Stimulated activated CD4-positive, alpha-beta T cell treated with anti-CD3 and anti-CD28 coated beads, Interleukin-4, amount 100 ng/mL, for 1 hour (primary cell): ENCODE measurements at places on chromosomes 13 and 19.

- no peak for DNase-seq
Measured at GRCh38 chr13:74062933-74063332, 71.3 kb downstream of the KLF12 start.

DNA sequence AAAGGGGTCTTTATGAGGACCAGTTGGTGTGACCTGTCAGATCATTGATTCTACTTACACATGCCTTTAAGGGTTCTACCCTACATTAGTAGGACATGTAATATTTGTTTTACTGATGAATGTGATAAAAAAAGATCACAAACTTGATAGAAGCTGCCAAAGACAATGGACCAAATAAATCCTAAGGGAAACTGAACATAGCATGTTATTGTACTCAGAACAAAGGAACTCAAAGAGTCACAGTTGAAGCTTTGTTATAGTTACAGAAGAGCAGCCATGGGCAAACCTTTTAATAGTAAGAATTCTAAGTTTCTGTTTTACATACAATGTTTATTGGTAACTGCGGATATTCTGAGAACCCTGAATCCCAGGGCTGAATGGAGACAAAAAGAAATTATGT, 780.1 kb downstream of the SLITRK6 start:
- no peak for DNase-seq

DNA sequence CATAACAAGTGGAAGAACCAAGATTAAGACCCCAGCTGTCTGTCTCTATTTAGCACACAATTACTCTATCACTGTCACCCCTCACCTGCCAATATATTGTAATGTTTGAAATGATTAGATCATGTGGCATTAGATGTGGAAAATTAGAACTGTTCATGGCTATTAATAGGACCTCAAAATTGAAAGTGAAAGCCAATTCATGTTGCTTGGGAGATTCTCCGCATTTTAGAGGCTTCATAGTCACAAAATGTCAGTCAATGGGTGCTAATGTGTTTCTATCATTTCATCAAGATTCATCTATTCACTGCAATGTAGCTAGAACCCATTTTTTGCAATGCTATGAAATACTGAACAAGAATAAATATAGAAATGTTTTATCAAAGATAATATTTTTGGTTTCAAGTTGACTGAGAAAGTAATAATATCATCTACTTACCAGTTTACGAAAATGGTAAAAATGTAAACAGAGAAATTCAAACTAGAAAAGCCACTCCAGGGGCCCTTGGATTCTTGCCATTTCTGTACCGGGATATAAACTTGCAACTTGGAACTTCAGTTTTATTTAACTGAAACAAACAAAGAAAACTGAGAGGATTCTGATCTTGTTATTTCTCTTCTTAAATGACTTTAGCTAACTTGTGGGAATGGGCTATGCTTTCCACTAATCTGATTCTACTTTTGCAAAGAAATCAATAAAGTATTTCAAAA, 388.6 kb downstream of the DCT start:
- DNase-seq, result no peak

- peak; percentile 66 for DNase-seq
Measured at GRCh38 chr19:48290771-48291488, 21.0 kb downstream of the ZNF114 start.

DNA sequence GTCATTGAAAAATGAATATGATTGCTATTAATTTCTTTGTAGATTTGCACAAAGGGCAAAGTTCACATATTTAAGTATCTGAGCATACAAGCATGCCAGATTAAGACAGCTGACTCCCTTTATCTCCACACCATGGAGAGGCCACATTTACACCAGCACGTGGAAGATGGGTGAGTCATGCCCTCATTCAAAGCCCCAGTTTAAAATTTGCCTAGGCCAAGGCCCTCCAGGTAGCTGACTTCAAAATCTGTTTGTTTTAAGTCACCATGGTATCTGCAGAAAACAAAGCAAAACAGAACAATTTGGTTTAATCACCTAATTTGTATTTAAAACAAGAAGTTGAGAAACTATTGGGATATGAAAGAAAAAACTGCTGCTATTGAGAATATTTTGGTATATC, 109.2 kb downstream of the ESD start:
- no peak for DNase-seq

DNA sequence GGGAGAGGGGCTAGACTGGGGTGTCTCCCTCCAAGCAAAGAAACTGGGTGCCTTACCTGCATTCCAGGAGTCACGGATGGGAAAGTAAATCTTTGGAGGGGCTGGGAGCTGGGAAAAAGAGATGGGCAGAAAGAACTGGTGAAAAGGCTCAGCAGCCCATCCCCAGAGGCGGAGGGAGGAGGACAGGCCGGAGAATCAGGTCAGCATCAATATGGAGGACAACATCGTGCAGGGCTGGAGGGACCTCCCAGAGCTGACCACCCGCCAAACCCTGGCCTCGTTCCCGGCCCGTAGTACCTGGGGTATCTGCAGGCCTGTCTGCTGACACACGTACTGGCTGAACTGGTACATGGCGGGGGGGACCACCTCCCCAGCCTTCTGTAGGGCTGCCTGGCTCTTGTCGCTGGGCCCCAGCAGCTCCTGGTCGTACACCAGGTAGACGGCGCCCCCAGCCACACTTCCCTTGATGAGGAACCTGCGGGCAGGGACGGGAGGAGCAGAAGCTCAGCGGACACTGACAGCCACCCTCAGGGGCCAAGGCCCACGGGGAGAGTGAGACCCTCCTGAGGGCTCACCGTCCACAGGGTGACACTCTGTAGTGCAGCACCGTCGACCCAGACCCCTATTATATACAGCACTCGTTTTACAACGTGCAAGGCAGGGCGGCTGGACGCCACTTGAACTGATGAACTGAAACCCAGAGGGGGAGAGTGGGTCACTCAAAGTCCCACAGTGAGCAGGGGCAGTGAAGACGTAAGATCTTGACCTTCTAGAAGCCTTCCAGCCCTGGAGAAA, 830 bp downstream of the MICOS13 start:
- no peak for DNase-seq

- no peak for DNase-seq
Measured at GRCh38 chr19:49776371-49776764, 9.6 kb downstream of the AP2A1 start.

DNA sequence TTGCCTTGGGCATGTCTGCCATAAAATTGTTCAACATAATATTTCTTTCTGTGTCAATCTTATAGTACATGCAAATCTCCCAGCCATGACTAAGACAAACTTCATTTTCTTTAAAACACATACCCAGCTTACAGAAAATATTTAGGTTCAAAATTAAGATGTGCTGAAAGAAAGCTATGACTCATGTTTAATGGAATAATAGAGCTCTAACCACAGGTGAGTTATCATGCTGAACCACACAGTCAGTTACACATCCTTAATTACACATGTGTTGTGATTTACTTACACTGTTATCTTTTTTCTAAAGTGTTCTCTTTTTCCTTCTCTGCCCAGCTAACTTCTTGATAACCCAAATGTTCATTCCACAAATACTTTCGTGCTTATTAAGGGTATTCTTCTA, 1831.2 kb downstream of the OLFM4 start:
- no peak for DNase-seq

- no peak for DNase-seq
Measured at GRCh38 chr19:45217193-45217956, 27.8 kb downstream of the EXOC3L2 start.

DNA sequence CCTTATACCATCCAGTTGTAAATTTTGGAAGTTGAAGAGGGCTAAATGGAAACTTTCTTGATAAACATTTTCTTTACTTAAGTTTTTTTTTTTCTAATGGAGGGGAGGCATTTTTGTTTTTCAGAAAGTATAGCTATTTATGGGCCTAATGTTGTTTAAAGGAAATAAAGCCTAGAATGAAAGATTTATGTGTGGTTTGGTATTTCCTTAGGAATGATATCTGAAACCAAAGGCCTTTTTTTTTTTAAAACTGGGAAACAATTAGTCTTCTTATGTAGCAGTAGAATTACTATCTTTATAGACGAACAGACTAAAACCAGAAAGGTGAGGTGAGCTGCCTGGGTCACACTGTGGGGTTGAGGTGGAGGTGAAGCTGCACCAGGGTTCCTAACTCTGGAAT, 80.1 kb downstream of the ESD start:
- DNase-seq, result no peak

DNA sequence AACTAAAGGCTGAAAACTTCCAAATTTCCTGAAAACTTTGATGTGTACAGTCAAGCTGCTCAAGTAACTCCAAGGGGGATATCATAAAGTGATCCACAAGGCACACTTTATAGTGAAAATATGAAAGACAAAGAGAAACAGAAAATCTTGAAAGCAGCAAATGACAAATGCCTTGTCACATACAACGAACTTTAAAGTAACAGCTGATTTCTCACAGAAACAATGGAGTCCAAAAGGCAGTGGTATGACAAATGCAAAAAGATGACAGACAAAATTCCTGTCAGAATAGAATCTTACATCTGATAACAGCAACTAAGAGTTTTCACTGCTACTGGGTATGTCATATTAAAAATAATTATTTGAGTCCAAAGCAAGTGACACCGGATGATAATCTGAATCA, 1602.3 kb upstream of the PRR20A start:
- no peak for DNase-seq

- DNase-seq, result peak; percentile 34
Measured at GRCh38 chr19:15469513-15470297, 5.4 kb upstream of the RASAL3 start.

GRCh38 chr13:99093997-99094396, 106.7 kb upstream of the UBAC2 start:
- no peak for DNase-seq

- DNase-seq, result no peak
Measured at GRCh38 chr19:2451138-2451537, 5.6 kb downstream of the LMNB2 start.

- no peak for DNase-seq
Measured at GRCh38 chr19:45162608-45163143, 1.9 kb upstream of the NKPD1 start.

- no peak for DNase-seq
Measured at GRCh38 chr13:30119476-30119875, 187.9 kb downstream of the KATNAL1 start.

DNA sequence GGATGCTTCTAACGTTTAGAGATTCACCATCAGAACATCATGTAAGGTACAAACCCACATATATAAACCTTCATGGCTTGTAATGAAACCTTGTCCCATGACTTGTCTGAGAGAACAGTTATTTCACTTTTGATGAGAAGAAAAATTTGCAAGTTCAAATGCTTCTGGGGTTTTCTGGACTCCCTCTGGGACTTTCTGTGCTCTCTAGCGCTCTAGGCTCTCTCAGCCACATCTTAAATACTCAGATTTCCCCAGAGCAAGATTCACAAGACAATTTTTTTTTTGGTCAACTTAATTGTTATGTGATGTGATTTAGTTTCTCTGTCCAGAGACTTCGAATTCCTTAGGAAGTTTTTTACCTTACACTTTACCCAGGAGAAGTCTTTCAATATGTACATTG, 282.8 kb upstream of the EDNRB start:
- DNase-seq, result no peak

DNA sequence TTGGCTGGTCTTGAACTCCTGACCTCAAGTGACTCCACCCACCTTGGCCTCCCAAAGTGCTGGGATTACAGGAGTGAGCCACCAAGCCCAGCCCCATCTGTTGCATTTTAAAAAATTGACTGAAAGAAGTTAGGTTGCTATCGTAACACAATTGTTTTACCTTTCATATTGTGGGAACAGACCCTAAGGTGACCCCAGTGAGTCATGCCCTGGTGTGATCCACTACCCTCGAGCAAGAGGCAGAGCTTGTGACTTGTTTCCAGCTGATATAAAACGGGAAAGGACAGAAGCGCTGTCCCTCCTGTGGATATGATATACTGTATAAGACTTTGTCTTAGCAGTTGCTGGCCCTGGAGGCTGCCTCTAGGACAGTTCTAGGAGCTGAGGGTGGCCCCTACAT, 308.6 kb downstream of the HS6ST3 start:
- no peak for DNase-seq

DNA sequence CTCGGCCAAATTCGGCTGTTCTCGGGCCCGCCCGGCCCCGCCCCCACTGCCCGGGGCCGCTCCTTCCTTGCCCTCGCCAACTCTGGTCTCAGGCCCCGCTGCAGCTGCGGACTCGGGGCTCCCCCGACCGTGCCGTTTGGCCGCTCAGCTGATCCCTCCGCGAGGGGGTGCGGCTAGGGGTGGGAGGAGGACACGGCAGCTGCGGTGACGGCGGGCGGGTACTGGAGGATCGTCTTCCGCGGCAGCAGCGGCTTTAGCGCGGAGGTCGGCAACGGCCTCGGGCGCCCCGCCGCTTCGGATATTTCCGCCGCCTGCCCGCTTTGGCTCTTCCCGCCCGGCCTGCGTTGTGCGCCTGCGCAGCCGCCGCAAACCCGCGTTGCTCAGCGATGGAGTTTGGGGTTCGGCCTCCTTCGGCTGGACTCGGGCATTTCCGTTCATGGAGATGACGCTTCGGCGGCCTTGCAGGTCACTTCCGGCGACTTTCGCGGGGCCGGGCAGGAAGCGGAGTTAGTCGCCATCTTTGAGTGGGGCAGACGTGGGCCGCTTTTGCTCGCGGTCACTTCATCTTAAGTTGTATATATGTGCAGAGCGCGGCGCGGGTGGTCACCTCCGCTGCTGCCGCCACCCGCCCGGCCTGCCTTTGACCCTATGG, 338 bp upstream of the UBE2M start:
- peak; percentile 100 for DNase-seq

DNA sequence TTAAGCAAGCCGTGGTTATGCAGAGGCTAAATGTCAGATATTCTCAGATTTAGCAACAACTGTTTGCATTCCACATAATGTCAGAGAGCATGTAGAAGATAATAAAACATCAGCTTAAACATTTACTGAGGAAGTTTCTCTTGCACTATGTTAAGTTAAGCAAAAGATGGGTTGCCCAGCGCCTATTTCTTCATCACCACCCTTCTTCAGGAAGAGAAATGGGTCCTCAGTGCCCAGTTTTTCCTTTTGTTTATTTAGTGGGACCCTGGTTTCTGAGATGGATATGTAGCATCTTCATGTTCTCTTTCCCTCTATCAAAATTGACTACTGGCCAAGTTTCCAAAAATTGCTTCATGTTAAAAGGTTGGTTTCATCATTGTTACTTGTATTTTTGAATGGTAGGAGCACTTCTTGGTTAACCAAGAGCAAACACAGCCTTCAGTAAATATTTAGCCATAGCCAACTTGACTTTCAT, 356.8 kb downstream of the RFC3 start:
- no peak for DNase-seq

DNA sequence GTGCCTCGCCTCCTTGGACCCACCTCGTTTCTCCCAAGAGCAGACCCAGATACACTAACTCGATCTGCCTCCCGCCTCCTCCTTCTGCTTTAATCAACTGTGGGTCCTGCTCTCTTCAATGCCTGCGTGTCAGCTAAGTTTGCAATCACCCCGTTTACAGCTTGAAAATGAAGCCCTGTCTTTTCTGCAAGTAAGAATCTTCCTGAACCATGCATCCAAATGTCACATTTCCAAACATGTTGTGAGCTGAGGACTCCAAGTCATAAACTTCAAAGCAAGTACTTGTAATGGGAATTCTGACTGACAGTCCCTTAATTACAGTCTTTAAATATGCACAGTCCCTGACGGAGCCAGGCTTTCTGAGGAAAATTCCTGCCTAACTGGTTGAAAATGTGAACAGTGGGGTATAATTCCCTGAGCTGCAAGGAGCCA, 154.9 kb upstream of the UQCRFS1 start:
- no peak for DNase-seq

- DNase-seq, result peak; percentile 83
Measured at GRCh38 chr19:8578642-8579265, 1.5 kb upstream of the MYO1F start.

GRCh38 chr19:46607448-46607841, 6.3 kb downstream of the CALM3 start:
- DNase-seq, result no peak

- DNase-seq, result no peak
Measured at GRCh38 chr13:27504128-27504867, 53.9 kb upstream of the MTIF3 start.

- no peak for DNase-seq
Measured at GRCh38 chr13:95323930-95324662, 22.8 kb upstream of the ABCC4 start.
